Endothelial cell (in vitro differentiated cells): ENCODE measurements at places on chromosomes 7 and 10.

- DNase-seq, result no peak
These were observed 274.6 kb upstream of the COBL start for GRCh38 chr7:51591223-51591622.

GRCh38 chr10:50561266-50561665 lies 62.5 kb downstream of the SGMS1 start:
- no peak for DNase-seq

DNA sequence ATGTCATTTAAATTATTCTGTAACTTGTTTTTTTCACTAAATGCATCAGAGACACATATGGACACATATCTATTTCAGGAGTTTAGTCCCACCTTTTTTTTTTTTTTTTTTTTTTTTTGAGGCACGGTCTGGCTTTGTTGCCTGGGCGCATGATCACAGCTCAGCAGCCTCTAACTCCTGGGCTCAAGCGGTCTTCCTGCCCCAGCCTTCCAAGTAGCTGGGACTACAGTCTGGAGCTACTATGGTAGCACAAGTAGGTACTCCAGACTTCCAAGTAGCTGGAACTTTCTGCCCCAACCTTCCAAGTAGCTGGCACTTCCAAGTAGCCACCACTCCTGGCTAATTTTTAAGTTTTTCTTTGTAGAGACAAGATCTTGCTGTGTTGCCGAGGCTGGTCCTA lies 407.7 kb downstream of the GALNT17 start:
- DNase-seq, result no peak

- no peak for DNase-seq
These were observed 2.2 kb downstream of the ELAPOR2 start for GRCh38 chr7:87057210-87057609.

- DNase-seq, result no peak
These were observed 1.6 kb upstream of the CADPS2 start for GRCh38 chr7:122887848-122888247.

DNA sequence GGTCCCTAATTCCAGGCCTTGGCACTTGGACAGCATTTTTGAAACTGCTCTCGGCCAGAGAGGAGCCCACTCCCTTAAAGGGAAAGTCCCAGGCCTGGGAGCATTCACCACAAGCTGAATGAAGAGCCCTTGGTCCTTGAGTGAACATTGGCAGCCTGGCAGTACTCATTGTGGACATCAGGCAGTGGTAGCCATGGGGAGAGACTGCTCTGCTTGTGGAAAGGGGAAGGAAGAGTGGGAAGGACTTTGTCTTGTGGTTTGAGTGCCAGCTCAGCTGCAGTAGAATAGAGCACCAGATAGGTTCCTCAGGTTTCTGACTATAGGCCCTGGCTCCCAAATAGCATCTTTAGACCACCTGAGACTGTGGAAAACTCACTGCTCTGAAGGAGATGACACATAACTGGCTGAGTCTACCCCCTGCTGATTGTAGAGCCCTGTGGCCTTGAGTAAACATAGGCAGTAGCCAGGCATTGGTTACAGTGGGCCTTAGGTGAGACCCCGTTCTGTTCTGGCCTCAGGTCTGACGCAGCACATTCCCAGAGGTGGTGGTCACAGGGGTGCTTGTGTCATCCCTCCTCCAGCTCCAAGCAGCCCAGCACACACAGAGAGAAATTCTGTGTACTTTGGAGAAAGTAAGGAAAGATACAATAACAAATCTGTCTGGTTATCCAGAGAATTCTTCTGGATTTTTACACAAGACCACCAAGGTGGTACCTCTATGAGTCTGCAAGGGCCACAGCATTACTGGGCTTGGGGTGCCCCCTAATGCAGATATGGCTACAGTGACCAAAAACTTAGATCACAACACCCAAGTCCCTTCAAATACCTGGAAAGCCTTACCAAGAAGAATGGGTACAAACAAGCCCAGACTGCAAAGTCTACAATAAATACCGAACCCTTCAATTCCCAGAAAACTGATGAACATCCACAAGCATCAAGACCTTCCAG lies 153.8 kb downstream of the GNAI1 start:
- DNase-seq, result peak; percentile 15

GRCh38 chr7:15068324-15068723 lies 165.8 kb upstream of the DGKB start:
- no peak for DNase-seq

DNA sequence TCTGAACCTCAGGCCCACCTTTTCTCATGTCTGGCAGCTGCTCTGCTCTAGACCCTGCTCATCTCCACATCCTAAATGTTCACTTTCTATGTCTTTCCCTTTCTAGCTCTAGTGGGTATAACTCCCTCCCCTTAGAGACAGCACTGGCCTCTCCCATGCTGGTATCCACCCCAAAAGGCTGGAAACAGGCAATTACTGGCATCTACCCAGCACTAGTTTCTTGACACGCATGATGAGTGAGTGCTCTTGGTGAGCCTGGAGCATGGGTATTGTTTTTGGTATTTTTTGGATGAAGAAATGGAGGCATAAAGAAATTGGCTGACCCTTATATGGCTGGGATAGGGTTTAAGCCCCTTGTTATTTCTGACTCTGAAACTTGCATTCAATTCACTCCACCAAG lies 156.0 kb downstream of the EGFR start:
- DNase-seq, result no peak

GRCh38 chr7:28551331-28551730 lies 139.0 kb downstream of the CREB5 start:
- DNase-seq, result no peak

GRCh38 chr10:11611248-11612020 lies at the start of gene USP6NL:
Gene USP6NL (minus strand): TSS chr10:11611650. CDS start chr10:11597634, 14,016 bp downstream.
- DNase-seq, result peak; percentile 88

DNA sequence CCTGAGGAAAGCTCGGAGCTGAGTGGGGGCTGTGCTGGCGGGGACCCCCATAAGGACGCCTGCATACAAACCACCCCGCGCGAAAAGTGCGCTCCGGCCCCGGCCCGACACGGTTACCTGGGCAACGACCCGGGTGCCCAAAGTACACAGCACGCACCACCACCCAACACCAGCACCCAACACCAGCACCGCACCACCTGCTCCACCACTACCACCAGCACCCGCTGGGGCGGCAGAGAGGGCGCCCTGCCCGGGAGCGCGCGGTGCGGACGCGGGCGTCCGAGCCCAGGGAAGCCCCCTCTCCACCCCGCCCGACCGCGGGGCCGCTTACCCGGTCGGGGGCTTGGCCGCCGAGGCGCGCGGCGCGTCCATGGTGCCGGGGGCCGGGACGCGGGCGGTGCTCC lies 345 bp downstream of the COBL start:
- DNase-seq, result peak; percentile 18

DNA sequence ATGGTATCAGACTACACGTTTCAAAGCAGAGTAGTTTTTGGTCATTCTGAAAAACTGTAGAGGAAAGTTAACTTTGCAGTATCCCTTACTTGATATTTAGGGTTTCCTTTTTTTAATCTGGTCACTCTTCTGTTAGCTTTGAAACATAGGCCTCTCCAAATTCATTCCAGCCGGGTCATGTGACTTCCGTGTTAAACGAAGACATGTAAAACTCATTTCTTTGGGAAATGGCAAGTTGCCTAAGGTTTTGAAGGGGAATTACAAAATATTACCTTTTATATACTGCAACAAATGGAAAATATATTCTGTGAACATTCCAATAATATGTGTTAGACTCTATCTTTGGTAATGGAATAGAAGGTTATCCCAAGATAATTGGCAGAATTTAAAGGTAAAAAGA lies 9.5 kb downstream of the TES start:
- no peak for DNase-seq

GRCh38 chr10:98414932-98415730 lies at the start of gene PYROXD2:
Gene PYROXD2 (minus strand): TSS chr10:98415182. CDS start chr10:98415135, 47 bp downstream.
- peak; percentile 72 for DNase-seq

DNA sequence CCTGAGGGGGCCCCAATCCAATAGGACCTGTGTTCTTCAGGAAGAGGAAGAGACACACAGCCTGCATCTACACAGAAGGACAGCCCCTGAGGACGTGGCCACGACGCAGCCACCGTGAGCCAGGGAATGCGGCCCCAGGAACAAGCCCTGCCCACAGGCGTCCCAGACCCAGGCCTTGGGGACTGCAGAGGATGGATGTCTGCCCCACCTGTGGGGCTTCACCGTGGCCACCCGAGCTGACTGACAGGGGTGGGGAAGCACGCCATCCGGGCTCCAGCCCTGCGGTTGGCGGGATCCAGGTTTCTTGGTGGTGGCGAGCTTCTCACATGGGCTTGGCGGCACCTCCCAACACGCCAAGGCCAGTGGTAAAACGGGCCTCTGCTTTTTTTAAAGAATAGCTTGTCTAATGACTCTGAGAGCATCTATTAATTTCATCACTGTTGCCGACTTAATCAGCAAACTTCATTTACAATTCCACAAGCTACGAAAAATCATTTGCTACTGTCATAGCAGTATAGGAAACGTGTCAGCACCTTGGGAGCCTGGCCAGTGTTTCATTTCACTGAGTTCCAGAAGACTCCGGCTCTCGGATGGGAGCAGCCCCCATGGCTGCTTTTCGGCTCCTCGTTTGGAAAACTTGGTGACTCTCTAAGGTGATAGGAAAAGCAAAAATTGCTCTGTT lies 584.0 kb downstream of the PTPRN2 start:
- DNase-seq, result no peak

DNA sequence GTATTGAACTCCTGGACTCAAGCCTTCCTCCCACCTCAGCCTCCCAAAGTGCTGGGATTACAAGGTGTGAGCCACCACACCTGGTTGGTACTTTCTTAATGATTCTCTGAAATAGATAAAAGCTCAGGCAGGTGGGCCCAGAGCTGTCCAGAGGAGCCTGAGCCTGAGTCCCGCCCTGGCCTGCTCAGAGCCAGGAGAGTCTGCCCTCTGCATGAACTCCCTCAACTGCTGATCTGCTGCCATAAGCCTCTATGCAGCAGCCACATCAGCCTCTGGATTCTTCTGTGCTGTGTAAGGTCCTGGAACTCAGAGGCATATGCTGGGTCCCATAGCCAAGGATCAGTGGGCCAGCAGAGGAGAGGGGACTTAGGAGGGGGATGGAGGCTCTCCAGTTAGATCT lies 23.1 kb upstream of the DDIT4 start:
- no peak for DNase-seq

- DNase-seq, result no peak
These were observed 21.5 kb upstream of the GGCT start for GRCh38 chr7:30526163-30526562.

GRCh38 chr10:62512732-62513475 lies 138.7 kb downstream of the ZNF365 start:
- DNase-seq, result no peak

DNA sequence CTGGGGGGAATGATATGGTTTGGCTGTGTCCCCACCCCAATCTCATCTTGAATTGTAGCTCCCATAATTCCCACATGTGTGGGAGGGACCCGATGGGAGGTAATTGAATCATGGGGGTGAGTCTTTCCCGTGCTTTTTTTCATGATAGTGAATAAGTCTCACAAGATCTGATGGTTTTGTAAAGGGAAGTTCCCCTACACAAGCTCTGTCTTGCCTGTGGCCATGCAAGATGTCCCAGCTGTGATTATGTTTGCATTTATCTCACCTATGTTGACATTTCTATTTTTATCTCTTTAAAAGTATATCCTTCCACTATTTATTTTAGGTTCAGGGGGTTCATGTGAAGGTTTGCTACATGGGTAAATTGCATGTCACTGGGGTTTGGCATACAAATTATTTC lies 323.9 kb upstream of the GLI3 start:
- DNase-seq, result no peak

- no peak for DNase-seq
These were observed 79.3 kb upstream of the AGBL3 start for GRCh38 chr7:134907000-134907399.
